ENCODE measurements at places on chromosomes 7 and 10.

DNA sequence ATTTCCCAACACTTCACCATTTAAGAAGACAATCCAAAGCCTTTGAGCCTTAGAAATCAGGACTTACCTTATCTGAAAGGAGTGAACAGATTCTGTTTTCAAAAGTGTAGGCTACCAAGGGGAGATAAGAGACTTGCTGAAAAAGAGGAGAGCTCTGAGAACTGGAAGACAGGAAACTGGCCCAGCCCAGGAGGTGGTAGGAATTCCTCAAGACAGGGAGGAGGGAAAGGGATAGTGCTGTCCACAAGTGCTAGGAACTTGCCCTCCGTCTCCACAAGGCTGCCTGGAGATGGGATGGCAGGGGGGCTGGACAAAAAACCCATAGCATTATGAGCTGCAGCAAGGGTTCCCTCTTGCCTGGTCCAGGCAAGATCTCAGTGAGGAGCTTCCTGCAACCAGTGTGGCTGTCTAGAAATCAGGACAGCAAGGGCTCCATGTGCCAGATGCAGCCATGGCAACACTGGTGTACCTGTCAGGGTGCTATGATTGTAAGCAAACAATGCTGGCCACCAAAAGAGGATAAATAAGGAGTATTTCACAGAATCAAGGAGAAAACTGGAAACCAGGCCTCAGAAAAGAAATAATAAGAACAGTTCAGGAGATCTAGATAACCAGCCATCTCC, 22.7 kb upstream of the FRMD4A start:
- DNase-seq: no peak

- DNase-seq: no peak
These were observed 81.3 kb downstream of the AFAP1L2 start for GRCh38 chr10:114323023-114323422.

DNA sequence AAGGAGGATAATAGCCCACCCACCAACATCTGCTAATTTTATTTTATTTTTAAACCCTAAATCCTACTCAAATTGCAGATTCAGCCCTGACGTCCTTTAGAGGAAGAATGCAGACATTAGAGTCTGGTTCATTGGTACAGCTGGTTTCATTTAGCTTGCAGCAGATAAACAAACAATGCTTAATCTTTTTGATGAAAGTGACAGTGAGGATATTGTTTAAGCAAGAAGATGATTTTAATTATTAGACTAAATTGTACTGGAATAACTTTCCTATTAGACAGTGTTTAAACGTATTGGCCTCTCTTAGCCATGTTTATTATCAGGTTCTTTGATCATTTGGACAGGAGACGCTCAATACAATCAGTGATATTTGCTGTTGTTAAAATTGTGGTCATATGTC, 164.8 kb downstream of the CDK14 start:
- no peak for DNase-seq

- no peak for DNase-seq
These were observed 556.1 kb downstream of the GALNT17 start for GRCh38 chr7:71687831-71688599.

GRCh38 chr10:62069452-62070178, 168.1 kb downstream of the ARID5B start:
- no peak for DNase-seq

GRCh38 chr7:125459038-125459437, 529.4 kb upstream of the POT1 start:
- DNase-seq: no peak

- no peak for DNase-seq
These were observed 123.2 kb upstream of the LANCL2 start for GRCh38 chr7:55241958-55242357.

DNA sequence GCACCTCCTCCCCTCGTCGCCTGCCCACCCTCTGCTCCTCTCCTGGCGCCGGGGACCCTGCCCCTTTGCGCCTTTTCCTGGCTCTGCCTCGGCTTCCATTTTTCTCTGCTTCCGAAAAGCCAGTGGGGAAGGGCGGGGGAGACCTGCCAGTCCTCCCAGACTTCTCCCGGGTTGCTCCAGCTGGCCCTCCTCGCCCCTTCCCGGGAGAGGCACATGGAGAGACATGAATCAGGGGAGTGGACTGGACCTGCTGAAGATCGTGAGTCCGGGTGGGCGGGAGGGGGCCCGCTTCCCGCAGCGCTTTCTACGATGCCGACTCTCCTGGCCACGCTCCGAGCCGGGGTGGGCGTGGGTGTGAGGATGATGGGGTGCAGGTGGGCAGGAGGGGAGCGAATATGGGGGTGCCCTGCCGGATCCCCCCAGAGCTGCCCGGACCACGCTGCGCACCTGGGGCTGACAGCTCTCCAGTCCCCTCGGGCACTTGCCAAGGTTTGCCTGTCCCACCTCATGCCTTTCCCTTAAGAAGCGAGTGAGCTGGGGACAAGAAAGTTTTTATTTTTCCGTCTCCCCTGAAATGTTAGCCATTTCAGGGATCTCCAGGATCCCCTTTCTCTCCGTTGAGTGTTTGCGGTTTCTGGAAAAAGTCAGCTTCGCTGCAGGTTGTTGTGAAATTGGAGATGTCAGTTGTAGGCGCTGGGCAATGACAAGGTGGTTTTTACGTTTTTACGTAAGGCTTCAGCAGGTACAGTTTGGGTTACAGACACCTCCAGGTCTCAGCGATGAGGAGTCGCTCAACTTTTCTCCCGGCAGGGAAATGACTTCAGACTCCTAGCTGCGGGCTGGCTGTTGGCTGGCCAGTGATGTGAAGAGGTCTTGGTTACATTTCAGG, 977 bp downstream of the CACNB2 start:
- DNase-seq: peak; percentile 13

DNA sequence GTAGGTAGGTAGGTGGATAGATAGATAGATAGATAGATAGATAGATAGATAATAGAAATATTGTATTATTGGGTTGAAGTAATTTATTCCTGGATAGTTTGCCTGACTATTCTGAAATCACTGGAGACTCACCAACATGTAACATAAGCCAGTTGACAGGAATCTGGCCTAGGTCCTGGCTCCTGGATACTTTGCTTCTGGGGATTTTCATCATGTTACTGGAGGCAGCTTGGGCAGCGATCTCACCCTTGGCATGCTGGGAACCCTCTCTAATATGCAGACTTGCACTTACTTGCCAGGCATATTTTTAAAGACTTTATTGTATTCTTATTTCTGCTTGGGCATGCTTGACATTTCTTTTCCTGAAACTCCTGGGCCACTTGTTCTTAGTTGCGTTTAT, 709.1 kb upstream of the FZD8 start:
- no peak for DNase-seq

DNA sequence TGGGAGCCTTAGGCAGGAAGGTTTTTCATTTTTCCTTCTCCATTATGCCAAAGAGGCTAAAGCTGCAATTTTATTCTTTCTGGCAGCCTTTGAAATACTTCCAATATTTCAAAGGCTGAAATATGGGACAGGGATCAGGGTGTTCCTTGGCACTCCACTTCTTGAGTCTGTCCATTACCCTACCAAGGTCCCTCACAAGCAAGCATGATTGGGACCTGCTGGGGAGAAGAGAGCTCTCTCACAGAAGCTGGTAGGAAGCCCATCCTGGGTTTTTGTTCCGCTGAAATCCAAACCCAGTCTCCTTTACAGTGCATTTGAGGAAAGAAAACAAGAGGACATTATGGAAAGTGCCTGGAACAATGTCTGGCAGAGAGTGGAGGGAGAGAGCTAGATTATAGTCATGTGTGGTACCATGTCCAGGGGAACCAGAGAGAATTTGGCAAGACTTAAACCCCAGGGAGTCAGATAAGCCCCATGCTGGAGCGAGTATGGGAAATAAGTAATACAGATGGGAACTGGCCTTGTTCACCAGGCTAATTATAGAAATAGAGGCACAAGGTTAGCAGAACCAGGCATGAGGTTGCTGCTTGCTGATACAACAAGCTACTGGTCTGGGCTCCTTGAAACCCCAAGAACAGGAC, 104.7 kb downstream of the LSM5 start:
- DNase-seq: no peak

GRCh38 chr10:2949948-2950354, 117.4 kb upstream of the PFKP start:
- DNase-seq: peak; percentile 76

- peak; percentile 52 for DNase-seq
These were observed 18.1 kb upstream of the OIT3 start for GRCh38 chr10:72875250-72876055.

GRCh38 chr7:12715372-12716133, 28.1 kb downstream of the ARL4A start:
- peak; percentile 33 for DNase-seq

DNA sequence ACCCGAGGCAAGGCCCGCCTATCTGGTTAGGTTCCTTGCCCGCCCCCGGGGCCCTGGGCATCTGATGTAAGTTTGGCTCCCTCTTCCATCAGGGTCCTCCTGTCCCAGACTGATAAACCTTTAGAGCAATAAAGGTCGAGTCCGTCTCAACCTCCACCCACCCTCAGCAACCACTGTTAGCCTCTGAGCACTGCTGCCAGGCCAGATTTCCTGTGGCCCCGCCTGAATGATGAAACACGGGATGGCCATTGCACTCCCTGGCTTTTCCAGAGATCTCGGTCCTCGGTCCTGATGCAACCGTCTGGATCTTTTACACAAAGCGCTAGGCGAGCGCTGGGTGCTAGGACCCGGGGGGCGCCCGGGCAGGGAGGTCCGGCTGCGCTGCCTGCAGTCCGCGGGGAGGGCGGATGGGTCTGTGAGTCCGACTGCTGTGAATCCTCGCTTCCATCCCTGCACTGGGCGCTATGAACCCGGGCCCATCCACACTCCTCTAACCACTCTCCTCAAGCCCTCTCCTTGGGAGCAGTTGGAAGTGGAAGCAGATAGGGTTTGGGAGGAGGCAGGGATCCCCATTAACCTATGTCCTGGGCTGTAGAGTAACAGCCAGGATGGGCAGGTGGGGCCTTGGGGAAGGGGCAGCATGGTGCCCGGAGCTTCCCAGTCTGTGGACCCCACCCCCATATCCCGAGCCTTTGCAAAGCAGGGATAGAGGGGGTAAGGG, 875 bp upstream of the DDIT4 start:
- DNase-seq: peak; percentile 91

DNA sequence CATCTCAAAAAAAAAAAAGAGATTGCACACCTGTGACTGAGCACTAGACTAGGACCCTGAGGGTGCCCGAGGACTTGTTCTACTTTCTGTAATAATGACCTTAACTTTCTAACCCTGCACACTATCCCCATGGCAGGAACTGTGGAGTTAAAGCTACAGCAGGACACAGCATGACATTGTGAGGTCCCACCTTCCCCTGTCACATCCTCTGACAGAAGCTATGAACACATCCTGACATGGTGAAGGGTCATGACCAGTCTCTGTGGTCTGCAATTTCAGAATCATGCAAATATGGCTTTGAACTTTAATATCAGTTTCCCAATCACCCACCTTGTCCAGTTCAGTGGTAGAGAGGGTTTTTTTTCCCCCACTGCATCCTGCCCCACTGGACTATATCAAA, 18.5 kb upstream of the SAR1A start:
- no peak for DNase-seq

DNA sequence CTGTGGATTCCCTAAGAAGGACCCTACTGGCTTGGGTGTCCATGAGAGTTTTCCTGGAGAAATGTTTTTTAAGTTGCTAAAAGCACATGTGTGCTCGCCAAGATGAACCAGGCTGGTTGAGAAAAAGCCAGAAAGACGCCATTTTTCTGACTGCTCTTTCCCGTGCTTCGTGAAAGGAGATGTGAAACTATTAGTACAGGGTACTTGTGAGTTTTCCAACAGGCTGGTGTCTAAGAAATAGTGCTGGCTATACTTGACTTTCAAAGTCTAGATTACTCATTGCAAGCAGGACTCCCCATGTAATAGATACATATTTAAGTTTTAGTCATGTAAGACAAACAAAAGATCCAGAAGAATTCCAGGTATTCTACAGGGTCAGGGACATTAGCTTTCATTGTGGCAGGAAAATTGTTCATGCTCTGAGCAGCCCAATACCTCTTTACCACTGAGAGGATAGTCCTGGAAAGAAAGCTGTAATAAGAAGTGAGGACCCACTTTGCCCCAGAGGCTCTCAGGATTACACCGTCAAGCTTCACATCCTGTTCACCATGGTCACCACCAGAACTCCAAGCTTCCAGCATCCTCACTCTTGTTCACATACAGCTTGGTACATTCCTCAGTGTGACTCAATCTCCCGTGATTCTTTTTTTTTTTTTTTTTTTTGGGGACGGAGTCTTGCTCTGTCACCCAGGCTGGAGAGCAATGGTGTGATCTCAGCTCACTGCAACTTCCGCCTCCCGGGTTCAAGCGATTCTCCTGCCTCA, 43.8 kb upstream of the ICA1 start:
- DNase-seq: peak; percentile 65

GRCh38 chr10:75878586-75878985, 447.2 kb downstream of the LRMDA start:
- no peak for DNase-seq

DNA sequence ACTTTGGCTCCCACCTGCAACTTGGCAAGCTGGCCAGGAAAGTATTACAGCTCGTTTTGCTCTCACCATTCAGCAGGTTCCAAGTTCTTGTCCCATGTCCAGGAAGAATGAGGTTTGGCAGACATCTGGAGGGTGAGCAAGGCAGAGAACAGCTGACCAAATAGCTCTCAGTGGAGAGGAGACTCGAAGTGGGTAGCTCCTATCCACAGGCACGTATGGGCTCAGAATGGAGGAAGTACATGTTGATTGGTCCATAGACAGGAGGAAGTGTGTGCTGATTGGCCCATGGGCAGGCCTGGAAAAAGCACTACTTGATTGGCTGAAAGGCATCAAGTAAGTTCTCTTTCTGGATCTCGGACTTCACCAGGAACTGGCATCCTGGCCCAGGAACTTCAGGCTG, 3.0 kb upstream of the NCAPG2 start:
- no peak for DNase-seq

- DNase-seq: peak; percentile 15
These were observed 96.5 kb downstream of the STRA8 start for GRCh38 chr7:135330088-135330487.

DNA sequence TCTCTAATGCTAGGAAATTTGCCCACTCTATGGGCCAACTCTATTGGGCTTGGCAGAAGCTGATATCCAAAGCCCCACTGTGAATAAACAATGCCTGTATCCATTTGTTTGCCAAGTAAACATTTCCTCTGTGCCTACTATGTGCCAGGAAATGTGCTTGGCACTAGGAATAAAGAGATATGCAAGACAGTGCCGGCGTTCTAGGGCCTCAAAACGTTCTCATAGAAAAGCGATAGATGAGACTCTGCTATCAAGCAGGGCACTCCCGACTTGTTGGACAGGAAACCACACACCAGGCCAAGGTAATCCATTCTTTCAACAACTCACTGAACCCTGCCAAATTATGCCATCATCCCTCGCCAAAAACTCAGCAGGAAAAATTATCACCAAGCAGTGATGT, 196.7 kb downstream of the IPMK start:
- no peak for DNase-seq

All from kidney tubule cell (primary cell).